Activated naive CD4-positive, alpha-beta T cell treated with anti-CD3 and anti-CD28 coated beads, Interleukin-2, amount 10 ng/mL, durations not matched to agents 7 days and 5 days (primary cell): ENCODE measurements at places on chromosomes 13 and 19.

DNA sequence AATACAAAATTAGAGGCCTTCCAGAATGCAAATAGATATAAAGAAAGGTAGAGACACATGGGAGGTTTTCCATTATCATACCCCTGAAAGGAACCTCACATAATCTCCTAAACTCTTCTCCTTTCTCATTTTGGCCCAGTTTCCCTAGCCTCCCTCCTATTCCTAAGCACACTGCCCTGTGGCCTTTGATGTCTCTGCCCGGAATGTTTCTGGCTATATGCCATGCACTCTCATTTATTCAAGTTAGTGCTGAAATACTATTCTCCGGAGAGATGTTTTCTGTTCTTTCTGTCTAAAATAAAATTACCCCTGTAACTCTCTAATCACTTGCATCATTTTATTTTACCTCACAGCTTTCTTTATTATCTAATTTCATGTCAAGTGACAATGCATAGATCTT, 1287.7 kb downstream of the SLITRK5 start:
- no peak overlapping the region for H3K4me3 ChIP-seq
- no peaks in the 10 kb centered on the region for H3K4me1 ChIP-seq
- no peak overlapping the region for H3K27ac ChIP-seq
- no peak for DNase-seq
- H3K27me3 ChIP-seq, result no peaks in the 10 kb centered on the region

- H3K36me3 ChIP-seq, result peaks cover 38% of the 10 kb centered on the region
- H3K27me3 ChIP-seq, result peaks cover 31% of the 10 kb centered on the region
- H3K4me3 ChIP-seq, result peak within 1 kb of the TSS; percentile 91
- H3K4me1 ChIP-seq, result peaks cover 72% of the 10 kb centered on the region
These were observed at the start of gene BCL3 for GRCh38 chr19:44748426-44749254. TSS of gene BCL3 (plus strand) at chr19:44748708. CDS start at chr19:44748791, 83 bp downstream.

DNA sequence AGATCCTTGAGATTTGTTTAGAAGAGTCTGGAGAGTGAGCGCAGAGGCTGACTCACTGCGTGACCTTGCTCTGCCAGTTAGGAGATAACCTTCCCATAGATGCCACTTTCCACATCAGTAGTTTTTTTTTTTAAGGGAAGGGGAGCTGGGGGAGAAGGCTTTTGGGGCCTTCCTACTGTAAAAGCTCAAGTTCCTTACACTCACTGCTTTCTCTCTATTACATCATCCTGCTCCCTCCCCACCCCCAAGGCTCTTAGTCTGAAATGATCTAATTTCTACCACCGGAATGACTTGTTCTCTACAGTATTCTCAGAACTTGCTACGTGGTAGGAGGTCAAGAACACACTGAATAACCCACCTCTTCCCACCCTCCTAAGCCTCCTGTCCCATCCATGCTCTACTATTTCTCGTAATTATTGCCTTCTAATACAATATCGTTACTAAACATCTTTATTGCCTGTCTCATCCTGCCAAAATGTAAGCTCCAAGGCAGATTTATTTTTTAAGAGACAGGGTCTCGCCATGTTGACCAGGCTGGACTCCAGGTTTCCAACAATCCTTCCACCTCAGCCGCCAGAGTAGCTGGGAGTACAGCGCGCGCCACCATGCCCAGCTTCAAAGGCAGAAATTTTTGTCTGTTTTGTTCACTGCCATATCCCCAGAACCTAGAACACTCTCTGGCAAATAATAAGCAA, 1.2 kb downstream of the LONP1 start:
- peak overlapping the region; percentile 93 for H3K4me3 ChIP-seq
- peaks cover 37% of the 10 kb centered on the region for H3K4me1 ChIP-seq

- peaks cover 11% of the 10 kb centered on the region for H3K4me1 ChIP-seq
- no peak overlapping the region for H3K27ac ChIP-seq
- H3K36me3 ChIP-seq, result no peaks in the 10 kb centered on the region
- peak; percentile 30 for DNase-seq
- no peak overlapping the region for H3K4me3 ChIP-seq
These were observed 19.0 kb downstream of the OLFM2 start for GRCh38 chr19:9917321-9917720.

DNA sequence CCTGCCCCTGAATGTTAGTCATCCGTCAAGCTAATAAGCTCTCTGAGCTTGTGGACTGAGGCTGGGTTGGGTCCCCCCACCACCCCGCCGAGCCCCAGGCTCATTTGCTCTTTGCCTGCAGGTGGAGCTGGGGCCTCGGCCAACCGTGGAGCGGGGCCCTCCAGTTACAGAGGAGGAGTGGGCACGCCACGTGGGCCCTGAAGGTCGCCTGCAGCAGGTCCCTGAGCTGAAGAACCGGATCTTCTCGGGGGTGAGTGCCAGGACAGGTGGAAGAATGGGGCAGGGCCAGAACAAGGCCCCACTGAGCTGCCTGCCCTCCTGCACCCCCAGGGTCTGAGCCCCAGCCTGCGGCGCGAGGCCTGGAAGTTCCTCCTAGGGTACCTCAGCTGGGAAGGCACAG, 5.1 kb downstream of the TBC1D17 start:
- no peak overlapping the region for H3K27ac ChIP-seq
- no peak overlapping the region for H3K4me3 ChIP-seq
- H3K4me1 ChIP-seq, result peaks cover 15% of the 10 kb centered on the region
- peaks cover 52% of the 10 kb centered on the region for H3K36me3 ChIP-seq
- no peaks in the 10 kb centered on the region for H3K27me3 ChIP-seq

DNA sequence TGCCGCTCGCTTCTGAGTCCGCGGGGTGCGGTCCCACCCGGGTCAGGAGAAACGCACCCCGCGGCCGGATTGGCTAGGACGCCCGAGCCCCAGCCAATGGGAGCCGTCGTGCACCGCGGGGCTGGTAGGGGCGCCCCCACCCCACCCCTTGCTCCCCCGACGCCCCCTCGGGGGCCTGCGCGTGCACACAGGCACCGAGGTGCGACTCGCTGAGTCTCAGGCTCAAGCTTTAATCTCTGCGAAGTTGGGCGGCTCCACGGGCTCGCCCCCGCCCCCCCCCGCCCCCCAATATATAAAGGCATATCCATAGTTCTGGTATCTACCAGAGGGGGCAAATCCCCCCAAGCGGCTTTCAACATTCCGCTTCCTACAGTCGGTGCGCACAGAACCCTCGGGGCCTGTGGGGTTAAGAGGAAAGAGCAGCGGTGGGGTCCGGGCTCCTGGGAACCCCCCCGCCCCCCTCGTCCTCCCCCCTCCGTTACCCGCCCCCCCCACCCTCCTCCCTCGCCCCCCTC, at the start of gene COX6B2:
Gene COX6B2, minus strand, starts transcription at position 22 of the 515 bp plus-strand sequence. CDS start 198 bp downstream, outside the sequence.
- H3K36me3 ChIP-seq, result no peaks in the 10 kb centered on the region
- no peak within 1 kb of the TSS for H3K27ac ChIP-seq
- H3K4me3 ChIP-seq, result peak within 1 kb of the TSS; percentile 68
- H3K4me1 ChIP-seq, result peaks cover 35% of the 10 kb centered on the region
- no peak for DNase-seq

- DNase-seq, result no peak
- H3K27ac ChIP-seq, result no peak overlapping the region
- no peak overlapping the region for H3K4me3 ChIP-seq
- H3K27me3 ChIP-seq, result no peaks in the 10 kb centered on the region
- no peaks in the 10 kb centered on the region for H3K4me1 ChIP-seq
These were observed 232.4 kb downstream of the POSTN start for GRCh38 chr13:37366044-37366770.

- no peaks in the 10 kb centered on the region for H3K27me3 ChIP-seq
- H3K36me3 ChIP-seq, result peaks cover 47% of the 10 kb centered on the region
- DNase-seq, result peak; percentile 27
- peak overlapping the region; percentile 89 for H3K27ac ChIP-seq
These were observed 59.4 kb downstream of the ZDHHC20 start for GRCh38 chr13:21399741-21400140.

- no peaks in the 10 kb centered on the region for H3K27me3 ChIP-seq
- no peak for DNase-seq
- H3K36me3 ChIP-seq, result no peaks in the 10 kb centered on the region
- no peak overlapping the region for H3K27ac ChIP-seq
These were observed 2117.6 kb downstream of the PCDH9 start for GRCh38 chr13:65112531-65112941.

DNA sequence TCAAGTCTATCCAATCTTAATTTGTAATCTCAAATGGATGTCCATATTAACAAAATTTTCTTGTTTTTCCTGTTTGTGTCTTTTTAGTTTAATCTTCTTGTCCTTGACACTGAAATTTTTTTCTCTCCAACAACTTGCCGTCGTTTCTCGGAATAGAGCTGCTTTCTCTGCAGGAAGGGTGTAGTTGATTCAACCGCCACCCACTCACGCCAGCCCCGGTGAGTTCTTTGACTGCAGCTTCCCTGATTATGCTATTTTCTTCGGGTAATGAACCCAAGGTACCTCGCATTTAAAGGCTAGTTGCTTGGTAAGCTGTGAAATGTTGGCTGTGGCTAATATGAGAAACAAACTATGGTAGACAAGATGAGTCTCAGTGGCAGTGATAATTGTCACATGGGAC, 72.2 kb downstream of the DPRX start:
- H3K4me3 ChIP-seq, result no peak overlapping the region
- no peak overlapping the region for H3K27ac ChIP-seq
- H3K27me3 ChIP-seq, result no peaks in the 10 kb centered on the region
- no peak for DNase-seq
- H3K4me1 ChIP-seq, result no peaks in the 10 kb centered on the region
- no peaks in the 10 kb centered on the region for H3K36me3 ChIP-seq

- H3K36me3 ChIP-seq, result peaks cover 43% of the 10 kb centered on the region
- no peak overlapping the region for H3K4me3 ChIP-seq
- H3K27ac ChIP-seq, result no peak overlapping the region
- DNase-seq, result no peak
- no peaks in the 10 kb centered on the region for H3K27me3 ChIP-seq
These were observed 14.9 kb downstream of the MRPS31 start for GRCh38 chr13:40756042-40756441.

GRCh38 chr19:40623403-40624251, 22.5 kb downstream of the LTBP4 start:
- no peaks in the 10 kb centered on the region for H3K27me3 ChIP-seq
- no peak for DNase-seq
- no peak overlapping the region for H3K4me3 ChIP-seq
- H3K27ac ChIP-seq, result no peak overlapping the region
- H3K4me1 ChIP-seq, result peaks cover 17% of the 10 kb centered on the region

DNA sequence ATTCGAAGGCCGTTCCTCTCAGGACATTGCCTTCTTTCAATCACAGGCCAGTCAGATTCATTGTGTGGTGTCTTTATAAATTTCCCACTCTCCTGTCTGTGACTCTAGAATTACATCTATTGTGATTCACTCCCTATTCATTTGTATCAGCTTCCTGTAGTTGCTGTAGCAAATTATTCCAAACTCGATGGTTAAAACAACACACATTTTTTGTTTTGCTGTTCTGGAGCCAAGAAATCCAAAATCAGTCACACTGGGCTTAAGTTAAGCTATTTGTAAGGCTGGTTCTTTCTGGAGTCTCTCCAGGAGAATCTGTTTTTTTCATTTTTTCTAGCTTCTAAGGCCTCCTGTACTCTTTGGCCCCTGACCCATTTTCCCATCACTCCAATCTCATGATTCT, 1487.0 kb upstream of the SLC10A2 start:
- H3K27ac ChIP-seq, result no peak overlapping the region
- DNase-seq, result no peak
- H3K4me3 ChIP-seq, result no peak overlapping the region
- H3K4me1 ChIP-seq, result no peaks in the 10 kb centered on the region
- H3K27me3 ChIP-seq, result no peaks in the 10 kb centered on the region
- H3K36me3 ChIP-seq, result no peaks in the 10 kb centered on the region

DNA sequence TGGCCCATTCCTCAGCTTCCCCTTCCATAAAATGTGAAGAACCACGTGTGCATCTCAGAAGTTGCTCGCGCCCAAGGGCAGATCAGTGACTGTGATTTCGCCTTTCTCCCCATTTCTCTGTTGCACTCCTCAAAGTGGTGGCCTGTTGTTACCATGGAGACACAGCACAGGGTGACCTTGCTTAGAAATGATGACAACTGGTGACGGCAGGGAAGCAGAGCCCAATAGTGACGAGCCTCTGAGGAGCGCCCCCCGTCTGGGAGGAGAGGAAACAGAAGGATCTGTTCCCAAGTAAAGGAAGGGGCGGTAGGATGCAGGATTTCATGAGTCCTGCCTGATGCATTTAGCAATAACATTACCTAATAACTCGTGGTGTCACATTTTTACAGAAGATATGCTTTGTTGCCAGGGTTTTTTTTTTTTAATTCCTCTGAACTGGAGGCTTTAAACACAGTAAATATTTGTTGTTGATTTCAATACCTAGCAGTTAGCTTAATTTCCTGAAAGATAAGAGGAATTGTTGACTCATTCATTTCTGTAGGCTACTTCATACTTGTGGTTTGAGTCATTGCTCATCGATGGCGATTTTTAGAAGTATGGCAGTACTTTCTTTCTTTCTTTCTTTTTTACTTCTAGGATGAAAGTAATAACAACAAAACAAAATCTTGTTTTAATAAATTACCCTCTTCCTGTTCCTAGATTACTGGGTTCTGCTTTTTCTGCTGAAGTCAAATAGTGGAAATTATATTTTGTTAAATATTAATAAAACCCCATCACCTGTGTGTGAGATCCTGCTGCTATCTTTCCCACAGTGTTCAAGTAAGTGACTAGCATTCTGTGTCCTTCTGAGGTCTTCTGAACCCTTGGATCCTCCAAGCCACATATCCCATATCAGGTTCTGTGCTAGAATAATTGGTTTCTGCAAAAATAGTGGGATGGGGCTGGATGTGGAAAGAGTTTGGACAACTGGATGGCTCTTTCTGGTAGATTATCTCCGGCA, 36.0 kb downstream of the MBNL2 start:
- peaks cover 2% of the 10 kb centered on the region for H3K36me3 ChIP-seq
- H3K4me3 ChIP-seq, result no peak overlapping the region
- H3K27ac ChIP-seq, result peak overlapping the region; percentile 54
- H3K27me3 ChIP-seq, result no peaks in the 10 kb centered on the region
- peaks cover 48% of the 10 kb centered on the region for H3K4me1 ChIP-seq

GRCh38 chr19:47241919-47242577, 11.0 kb upstream of the BBC3 start:
- no peak overlapping the region for H3K4me3 ChIP-seq
- no peak overlapping the region for H3K27ac ChIP-seq
- H3K36me3 ChIP-seq, result no peaks in the 10 kb centered on the region
- H3K27me3 ChIP-seq, result peaks cover 22% of the 10 kb centered on the region
- DNase-seq, result no peak
- peaks cover 41% of the 10 kb centered on the region for H3K4me1 ChIP-seq

DNA sequence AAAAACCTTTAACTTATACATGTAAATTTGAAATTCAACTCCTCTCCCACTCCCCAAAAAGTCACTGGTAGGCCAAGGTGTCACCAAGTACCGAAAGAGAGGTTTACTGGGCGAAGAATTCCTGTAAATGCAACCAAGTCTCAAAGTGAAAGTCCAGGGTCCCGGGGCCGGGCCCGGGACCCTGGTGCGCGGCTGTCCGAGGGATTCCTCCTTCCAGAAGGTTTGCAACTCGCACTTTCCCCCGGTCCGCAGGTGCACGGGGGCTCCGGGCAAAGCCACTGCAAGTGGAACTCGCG, 1.1 kb downstream of the STK24 start:
- H3K4me3 ChIP-seq, result peak overlapping the region; percentile 94
- H3K36me3 ChIP-seq, result peaks cover 25% of the 10 kb centered on the region
- H3K27me3 ChIP-seq, result peaks cover 3% of the 10 kb centered on the region
- peaks cover 46% of the 10 kb centered on the region for H3K4me1 ChIP-seq
- DNase-seq, result no peak
- peak overlapping the region; percentile 92 for H3K27ac ChIP-seq

GRCh38 chr19:31586282-31586681, 237.0 kb upstream of the TSHZ3 start:
- H3K4me3 ChIP-seq, result no peak overlapping the region
- no peaks in the 10 kb centered on the region for H3K4me1 ChIP-seq
- H3K36me3 ChIP-seq, result no peaks in the 10 kb centered on the region
- no peaks in the 10 kb centered on the region for H3K27me3 ChIP-seq
- no peak for DNase-seq
- no peak overlapping the region for H3K27ac ChIP-seq

GRCh38 chr13:112916296-112916695, 52.7 kb upstream of the MCF2L start:
- H3K27me3 ChIP-seq, result peaks cover 13% of the 10 kb centered on the region
- H3K4me3 ChIP-seq, result no peak overlapping the region
- no peaks in the 10 kb centered on the region for H3K36me3 ChIP-seq
